ENCODE measurements at places on chromosomes 16 and 17. TPM values are rescaled to one million over a fixed set of nuclear protein-coding genes. Genes with fewer than 3 reads are reported as not detected.

- H3K4me1 ChIP-seq = no peaks in the 10 kb centered on the region
- H3K27me3 ChIP-seq = no peaks in the 10 kb centered on the region
- no peaks in the 10 kb centered on the region for H3K36me3 ChIP-seq
- H3K4me3 ChIP-seq = no peak overlapping the region
Measured at GRCh38 chr17:70336411-70336810, 167.1 kb downstream of the KCNJ2 start.

DNA sequence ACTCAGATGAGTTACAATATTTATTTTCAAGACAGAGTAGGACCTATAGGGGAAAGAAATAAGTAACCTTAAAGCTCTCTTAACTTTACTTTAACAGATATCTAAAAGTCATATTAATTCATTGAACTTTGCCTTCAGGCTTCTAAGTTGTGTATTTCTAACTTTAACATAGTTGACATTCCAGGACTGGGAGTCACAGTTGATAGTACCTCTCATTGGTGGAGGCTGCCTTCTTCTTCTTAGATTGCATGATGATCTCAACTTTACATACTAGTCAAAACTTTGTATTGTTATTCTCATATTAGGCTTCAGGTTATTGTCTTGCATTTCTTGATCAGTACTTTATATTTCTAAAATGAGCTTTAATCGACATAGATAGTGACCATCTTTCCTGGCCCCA is 350.1 kb upstream of the KIF2B start:
- no peaks in the 10 kb centered on the region for H3K27me3 ChIP-seq
- H3K36me3 ChIP-seq = no peaks in the 10 kb centered on the region
- no peak overlapping the region for H3K27ac ChIP-seq
- H3K4me1 ChIP-seq = no peaks in the 10 kb centered on the region

GRCh38 chr16:57704011-57704904 is 9.7 kb downstream of the DRC7 start:
- no peak for DNase-seq
- no peak overlapping the region for H3K27ac ChIP-seq
- H3K4me1 ChIP-seq = no peaks in the 10 kb centered on the region
- H3K27me3 ChIP-seq = no peaks in the 10 kb centered on the region
- H3K36me3 ChIP-seq = no peaks in the 10 kb centered on the region

DNA sequence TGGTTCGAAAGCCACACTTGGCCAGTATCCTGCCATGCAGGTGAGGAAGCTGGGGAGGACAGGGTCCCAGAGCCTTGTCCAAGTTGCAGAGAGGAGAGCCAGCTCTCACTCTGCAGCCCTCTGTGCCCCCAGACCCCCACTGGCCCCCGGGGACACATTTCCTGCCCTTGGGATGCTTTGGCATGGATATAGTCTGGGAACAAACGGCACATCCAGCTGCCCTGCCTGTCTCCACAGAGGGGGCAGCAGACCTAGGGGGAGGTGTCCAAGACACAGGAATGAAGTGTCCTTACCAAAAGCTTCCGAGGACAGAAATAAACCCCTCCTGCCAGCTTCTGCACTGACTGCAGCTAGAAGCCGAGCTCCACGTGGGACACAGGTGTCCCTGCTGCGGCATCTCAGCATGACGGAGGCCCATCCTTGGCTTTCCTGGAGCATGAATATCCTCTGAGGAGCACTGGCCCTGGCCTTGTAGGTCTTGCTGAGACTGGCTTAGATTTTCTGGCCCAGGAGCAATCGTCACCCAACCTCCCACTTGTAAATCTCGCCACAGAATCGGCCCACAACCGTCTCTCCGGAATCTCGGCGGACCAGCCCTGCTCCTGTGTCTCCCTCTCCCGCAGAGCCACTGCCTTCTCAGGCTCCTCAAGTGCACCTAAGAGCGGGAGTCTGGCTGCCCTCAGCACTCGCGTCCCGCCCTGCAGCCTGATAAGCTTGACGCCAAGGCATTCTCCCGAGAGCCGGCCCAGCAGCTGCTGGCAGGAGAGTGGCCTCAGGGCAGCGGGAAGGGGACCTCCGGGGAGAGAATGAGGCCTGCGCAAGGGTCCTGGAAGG is 1.1 kb upstream of the CAPN15 start:
- H3K27me3 ChIP-seq = no peaks in the 10 kb centered on the region
- peaks cover 17% of the 10 kb centered on the region for H3K4me1 ChIP-seq
- H3K27ac ChIP-seq = peak overlapping the region; percentile 100

DNA sequence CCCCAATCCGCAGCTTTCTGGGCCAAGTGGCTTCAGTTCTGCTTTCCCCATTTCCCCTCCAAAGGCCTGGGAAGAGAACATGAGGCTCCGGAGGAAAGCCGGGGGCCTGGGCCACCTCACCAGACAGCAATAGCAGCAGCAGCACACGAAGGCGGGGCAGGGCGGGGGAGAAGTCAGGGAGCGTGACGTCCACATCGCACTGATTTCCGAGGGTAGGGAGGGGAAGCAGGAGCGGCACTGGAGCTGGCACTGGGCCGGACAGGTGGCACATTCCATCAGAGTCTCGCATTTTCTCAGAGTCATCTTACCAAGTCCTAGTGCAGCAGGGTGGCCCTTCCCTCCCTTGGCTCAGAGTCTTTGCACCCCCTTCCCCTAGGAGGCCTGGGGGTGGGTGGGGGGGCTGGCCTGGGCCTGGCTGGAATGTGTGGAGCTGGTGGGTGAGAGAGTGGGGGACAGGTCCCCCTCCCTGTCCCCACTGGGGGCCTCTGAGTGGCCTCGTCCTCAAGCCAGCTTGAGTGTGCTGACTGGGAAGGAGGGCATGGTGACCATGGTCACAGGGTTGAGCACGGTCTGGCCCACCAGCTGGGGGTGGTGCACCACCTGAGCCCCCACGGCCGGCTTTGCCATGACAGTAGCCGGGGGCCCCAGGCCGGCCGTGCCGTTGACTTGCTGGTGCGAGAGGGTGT is 14.3 kb downstream of the MNT start:
- no peak overlapping the region for H3K27ac ChIP-seq
- H3K4me3 ChIP-seq = no peak overlapping the region
- H3K27me3 ChIP-seq = no peaks in the 10 kb centered on the region
- peaks cover 38% of the 10 kb centered on the region for H3K36me3 ChIP-seq
- no peak for DNase-seq

DNA sequence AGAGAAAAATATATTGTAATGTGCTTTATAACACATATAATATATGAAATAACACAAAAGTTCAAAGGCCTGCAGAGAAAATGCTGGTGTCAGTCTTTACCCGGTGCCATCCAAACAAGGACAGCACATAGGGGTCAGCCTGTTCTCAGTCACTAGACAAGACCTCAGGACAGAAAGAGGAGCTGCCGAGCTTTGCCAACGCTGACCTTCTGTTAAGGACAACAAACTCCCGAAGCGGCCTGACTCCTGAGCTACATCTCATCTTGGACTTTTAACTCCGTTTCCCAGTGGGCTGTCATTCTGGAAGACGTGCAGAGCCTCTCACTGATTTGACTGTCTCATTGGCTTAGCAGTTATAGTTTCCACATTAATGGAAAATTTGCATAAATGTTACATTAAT is 6.9 kb downstream of the ELAC2 start:
- H3K27me3 ChIP-seq = no peaks in the 10 kb centered on the region
- no peak overlapping the region for H3K27ac ChIP-seq
- H3K4me3 ChIP-seq = no peak overlapping the region
- no peak for DNase-seq
- H3K4me1 ChIP-seq = no peaks in the 10 kb centered on the region

DNA sequence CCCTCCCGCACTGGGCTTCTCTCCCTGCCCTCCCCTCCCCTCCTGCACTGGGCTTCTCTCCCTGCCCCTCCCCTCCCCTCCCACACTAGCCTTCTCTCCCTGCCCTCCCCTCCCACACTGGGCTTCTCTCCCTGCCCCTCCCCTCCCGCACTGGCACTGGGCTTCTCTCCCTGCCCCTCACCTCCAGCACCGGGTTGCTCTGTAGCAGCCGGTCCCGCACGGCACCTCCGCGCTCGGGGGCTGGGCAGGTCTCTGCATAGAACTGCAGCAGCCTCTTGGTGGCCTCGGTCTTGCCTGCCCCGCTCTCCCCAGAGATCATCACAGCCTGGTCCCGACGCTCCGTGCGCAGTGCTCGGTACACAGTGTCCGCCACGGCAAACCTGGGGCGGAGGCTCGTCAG is 9.8 kb downstream of the MYO1C start:
- H3K27me3 ChIP-seq = no peaks in the 10 kb centered on the region
- H3K27ac ChIP-seq = peak overlapping the region; percentile 99
- DNase-seq = no peak
- H3K4me3 ChIP-seq = no peak overlapping the region
- peaks cover 61% of the 10 kb centered on the region for H3K36me3 ChIP-seq

- H3K4me3 ChIP-seq = no peak overlapping the region
- no peaks in the 10 kb centered on the region for H3K27me3 ChIP-seq
- no peaks in the 10 kb centered on the region for H3K4me1 ChIP-seq
- H3K36me3 ChIP-seq = no peaks in the 10 kb centered on the region
- peak; percentile 77 for DNase-seq
Measured at GRCh38 chr16:81866820-81867440, 87.8 kb downstream of the PLCG2 start.

- DNase-seq = no peak
- H3K4me3 ChIP-seq = no peak overlapping the region
- peaks cover 12% of the 10 kb centered on the region for H3K4me1 ChIP-seq
- H3K27me3 ChIP-seq = no peaks in the 10 kb centered on the region
- no peak overlapping the region for H3K27ac ChIP-seq
Measured at GRCh38 chr16:2711370-2712062, 8.5 kb downstream of the PRSS27 start.

DNA sequence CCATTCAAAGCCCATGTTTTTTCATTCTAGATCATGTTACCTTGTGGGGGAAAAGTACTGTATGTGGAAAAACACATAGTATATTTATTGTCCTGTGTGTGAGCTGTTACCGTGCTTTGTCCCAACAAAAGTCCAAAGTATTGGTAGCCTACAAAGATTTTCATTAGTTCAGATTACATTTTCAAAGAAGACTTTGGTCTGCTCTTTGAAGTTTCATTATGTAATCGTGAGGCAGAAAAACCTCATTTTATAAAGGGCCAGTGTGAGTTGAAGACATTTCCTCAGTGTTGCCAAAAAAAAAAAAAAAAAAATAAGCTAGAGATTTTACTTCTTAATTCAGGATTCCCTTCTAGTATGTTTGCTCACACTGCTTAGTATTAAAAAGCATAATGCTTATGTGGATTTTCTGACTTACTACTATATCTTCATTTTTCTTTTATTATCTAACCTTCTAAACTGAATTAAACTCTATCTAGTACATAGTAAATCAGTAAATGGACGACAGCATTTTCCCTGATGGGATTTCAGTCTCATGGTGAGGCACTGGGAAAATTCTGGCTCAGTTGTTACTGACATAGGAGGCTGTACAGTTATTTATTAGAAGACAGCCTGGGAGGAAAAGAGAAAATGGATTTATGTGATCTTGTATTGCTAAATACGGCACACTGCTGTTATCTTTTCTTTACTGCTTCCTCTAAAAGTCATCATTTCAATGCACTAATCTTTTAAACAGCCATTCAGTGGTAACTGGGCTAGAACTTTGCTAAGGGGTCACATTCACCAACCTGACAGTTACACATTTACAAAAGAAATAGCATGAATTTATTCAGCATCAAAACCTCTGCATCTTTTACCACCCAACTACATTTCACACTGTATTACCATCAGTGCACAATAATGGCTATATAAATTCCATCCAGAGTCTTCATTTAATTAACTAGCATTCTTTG is 100.6 kb downstream of the STXBP4 start:
- no peak overlapping the region for H3K27ac ChIP-seq
- no peak for DNase-seq
- no peaks in the 10 kb centered on the region for H3K4me1 ChIP-seq
- no peak overlapping the region for H3K4me3 ChIP-seq
- no peaks in the 10 kb centered on the region for H3K36me3 ChIP-seq
- no peaks in the 10 kb centered on the region for H3K27me3 ChIP-seq

- H3K4me1 ChIP-seq = peaks cover 13% of the 10 kb centered on the region
- no peak overlapping the region for H3K4me3 ChIP-seq
- DNase-seq = no peak
Measured at GRCh38 chr17:77540975-77541374, 400.2 kb downstream of the SEC14L1 start.

DNA sequence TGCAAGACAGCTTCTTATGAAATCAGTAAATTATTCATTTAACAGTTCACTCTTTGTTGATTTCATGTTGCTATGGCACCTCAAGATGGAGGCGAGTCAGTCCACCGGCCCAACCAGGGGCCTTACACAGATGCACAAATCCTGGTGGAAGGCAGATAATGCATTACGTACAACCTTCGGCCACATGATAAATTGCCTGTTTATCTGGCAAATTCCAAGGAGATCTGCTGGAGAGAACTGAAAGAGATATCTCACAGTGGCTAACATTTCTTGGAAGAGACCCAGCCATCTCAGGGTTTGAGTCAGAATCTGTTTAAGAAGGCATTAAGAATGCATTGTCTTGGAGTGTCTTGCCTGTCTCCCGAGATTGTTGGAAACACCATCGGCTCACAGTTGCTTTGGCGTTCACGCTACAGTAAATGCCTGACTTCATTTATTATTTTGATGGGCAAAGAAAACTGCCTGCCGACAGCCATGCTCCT is 225.6 kb downstream of the MSI2 start:
- no peaks in the 10 kb centered on the region for H3K27me3 ChIP-seq
- no peak for DNase-seq
- no peak overlapping the region for H3K27ac ChIP-seq
- no peak overlapping the region for H3K4me3 ChIP-seq
- peaks cover 44% of the 10 kb centered on the region for H3K4me1 ChIP-seq
- no peaks in the 10 kb centered on the region for H3K36me3 ChIP-seq

- H3K4me1 ChIP-seq = peaks cover 25% of the 10 kb centered on the region
- H3K36me3 ChIP-seq = no peaks in the 10 kb centered on the region
- DNase-seq = no peak
- H3K27ac ChIP-seq = no peak overlapping the region
- peak overlapping the region; percentile 47 for H3K4me3 ChIP-seq
Measured at GRCh38 chr17:48611213-48611612, 396 bp upstream of the HOXB7 start.

- no peak for DNase-seq
- no peak overlapping the region for H3K27ac ChIP-seq
- H3K36me3 ChIP-seq = no peaks in the 10 kb centered on the region
- H3K27me3 ChIP-seq = peaks cover 98% of the 10 kb centered on the region
Measured at GRCh38 chr17:79219208-79219935, 144.7 kb downstream of the ENGASE start.

Gene CCT6B
- 2.4 TPM for total RNA-seq

Gene DDX5
- 466 TPM for total RNA-seq

Gene WNT9B
- total RNA-seq = 0.57 TPM

Gene GAS2L2
- total RNA-seq = not detected

Gene XYLT1
- total RNA-seq = 1.6 TPM

Gene MLST8
- 19.3 TPM for total RNA-seq

Gene HP
- total RNA-seq = 2.0 TPM

Gene OTOP3
- total RNA-seq = not detected

All from heart right ventricle (tissue), 16 donors.